Hepatic stellate cell (primary cell): ENCODE measurements at places on chromosomes 3 and 15.

GRCh38 chr3:171462224-171462623 is 2.0 kb upstream of the TNIK start:
- no peak for DNase-seq

GRCh38 chr3:189961522-189962161 is 159.1 kb downstream of the P3H2 start:
- peak; percentile 70 for DNase-seq

- peak; percentile 53 for DNase-seq
Observed at GRCh38 chr3:129829640-129830039, 63.9 kb downstream of the TMCC1 start.

- no peak for DNase-seq
Observed at GRCh38 chr15:78739996-78740903, 71.0 kb downstream of the ADAMTS7 start.

DNA sequence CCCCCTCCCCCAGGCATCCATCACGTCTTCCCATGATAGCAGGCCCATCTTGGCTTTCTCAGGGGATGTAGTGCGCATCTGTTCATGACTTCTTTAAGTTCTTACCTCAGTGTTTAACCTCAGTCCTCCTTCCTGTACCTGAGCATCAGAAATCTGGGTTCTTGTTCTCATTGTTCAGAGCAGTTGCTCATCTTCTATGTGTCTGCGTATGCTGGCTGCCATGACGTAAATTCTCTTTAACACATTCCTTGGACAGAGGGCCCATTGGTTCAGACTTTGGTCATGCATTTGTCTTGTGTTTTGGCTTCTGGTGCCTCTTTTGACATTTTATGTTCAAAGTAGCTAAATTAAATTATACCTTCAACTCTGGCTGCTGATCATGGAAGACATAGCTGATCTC is 227.3 kb downstream of the CACNA2D3 start:
- DNase-seq: no peak

GRCh38 chr15:79560384-79560783 is 128.2 kb downstream of the MINAR1 start:
- DNase-seq: no peak

DNA sequence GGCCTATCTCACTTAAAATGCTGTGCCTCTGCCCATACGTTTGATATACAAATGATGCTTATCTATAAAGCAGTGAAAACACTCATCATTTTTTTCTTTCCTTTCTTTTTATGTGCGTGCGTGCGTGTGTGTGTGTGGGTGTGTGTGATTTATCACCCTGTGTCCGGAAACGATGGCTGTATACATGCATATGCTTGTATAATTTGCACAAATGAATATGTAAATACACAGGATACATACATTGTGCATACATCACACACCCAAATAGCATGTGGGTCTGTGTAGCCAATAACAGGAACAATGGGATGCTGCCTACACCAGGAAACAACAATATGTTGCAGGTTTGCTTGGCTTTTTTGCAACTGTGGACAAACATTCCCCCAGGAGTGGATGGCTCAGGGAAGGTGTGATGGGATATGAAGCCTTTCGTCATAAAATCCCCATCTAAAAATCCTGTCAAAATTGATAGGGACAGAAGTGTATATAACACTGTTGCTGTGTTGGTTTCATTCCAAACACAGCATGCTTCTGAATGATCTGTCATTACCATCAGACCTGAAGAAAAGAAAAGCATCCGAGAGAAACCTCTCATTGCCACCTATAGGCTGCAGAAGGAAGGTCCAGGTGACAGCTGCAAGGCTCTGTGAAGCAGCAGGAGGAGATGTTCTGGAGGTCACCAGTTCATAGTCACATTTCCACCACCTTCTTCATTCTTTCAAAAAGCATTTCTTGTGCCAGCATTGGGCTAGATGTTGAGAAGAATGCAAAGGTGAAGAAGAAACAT is 503.9 kb upstream of the NR2F2 start:
- DNase-seq: no peak

GRCh38 chr3:191300422-191300821 is 28.8 kb upstream of the CCDC50 start:
- no peak for DNase-seq

- no peak for DNase-seq
Observed at GRCh38 chr3:132174500-132174899, 139.7 kb upstream of the CPNE4 start.

DNA sequence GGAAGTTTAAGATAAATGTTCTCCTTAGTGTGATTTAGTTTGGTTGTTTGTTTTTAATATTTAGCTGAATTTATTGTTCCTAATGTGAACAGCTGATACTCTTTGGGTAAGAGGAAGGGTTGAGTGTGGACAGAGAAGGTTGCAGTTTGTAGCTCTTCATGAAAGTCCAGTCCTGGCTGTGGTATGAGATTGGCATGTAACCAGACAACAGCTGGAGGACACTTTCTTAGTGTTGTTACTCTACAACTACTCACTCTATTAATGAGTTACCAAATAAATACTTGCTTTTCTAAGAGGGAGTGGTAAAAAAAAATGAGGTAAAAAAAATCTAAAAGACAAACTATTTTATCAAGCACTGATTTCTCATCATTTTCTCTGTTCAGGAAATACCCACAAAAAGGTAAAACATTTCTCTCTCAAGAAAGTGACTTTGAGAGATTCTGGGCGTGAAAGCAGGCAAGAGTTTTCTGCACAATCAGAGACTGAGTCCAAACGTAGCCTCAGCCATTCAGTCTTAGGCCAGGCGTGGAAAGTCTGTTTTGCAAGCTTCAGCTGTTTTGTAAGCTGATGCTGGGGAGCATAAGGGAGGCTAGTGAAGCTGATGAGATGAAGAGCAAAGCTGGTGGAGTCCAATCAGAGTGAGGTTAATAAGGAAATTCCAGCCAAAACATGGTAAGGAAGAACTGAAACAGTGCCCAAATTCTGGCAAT is 138.5 kb upstream of the ARPP21 start:
- DNase-seq: no peak

DNA sequence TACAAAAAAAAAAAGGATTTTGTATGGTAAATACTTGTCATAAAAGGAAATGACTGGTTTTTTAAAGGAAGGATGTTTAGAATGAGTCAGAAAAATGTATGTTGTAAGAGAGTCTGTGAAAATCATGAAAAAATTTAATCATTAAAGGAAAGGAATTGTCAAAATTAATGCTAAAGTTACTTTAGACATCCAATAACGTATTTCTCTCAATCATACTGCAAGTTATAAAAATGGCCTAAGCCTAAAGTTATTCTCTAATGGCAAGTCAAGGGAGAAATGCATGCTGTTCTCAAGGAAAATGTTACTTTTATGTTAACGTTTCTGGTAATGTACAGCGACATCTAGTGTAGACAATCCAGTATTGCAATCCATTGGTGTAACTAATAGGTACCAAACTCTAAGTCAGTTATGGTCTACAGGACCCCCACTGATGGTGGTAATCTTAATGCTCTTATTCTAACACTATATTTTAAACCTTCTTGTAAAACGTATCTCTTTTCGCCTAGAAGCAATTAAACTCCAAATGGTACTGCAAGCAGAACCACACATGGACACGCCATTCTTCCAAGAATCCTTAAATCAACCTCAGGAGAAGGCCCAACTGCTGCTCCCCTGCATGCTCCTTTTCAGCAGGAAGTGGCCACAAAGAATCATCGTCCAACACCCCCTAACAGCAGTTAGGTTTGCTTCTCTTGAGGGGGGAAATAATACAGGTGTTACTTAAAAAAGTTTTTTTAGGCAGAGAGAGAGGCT is 35.2 kb downstream of the NCEH1 start:
- DNase-seq: peak; percentile 12

GRCh38 chr3:115784739-115785536 is 161.6 kb downstream of the GAP43 start:
- peak; percentile 54 for DNase-seq

- no peak for DNase-seq
Observed at GRCh38 chr3:121913305-121913990, 19.2 kb downstream of the SLC15A2 start.

GRCh38 chr15:36903922-36904556 is 196.3 kb downstream of the MEIS2 start:
- no peak for DNase-seq

DNA sequence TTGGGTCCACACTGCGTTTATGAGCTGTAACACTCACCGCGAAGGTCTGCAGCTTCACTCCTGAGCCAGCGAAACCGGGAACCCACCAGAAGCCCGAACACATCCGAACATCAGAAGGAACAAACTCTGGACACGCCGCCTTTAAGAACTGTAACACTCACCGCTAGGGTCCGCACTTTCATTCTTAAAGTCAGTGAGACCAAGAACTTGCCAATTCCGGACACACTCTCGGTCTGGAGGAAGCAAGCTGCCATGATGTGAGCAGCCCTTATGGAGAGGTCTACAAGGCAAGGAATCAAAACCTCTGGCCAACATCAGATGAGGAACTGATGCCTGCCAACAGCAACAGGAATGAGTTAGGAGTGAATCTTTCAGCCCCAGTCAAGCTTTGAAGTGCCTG is 62.9 kb downstream of the SLC28A2 start:
- no peak for DNase-seq
